ENCODE measurements at places on chromosomes 1 and 21.

- no peak for DNase-seq
Observed at GRCh38 chr1:150663321-150663720, 33.6 kb downstream of the GOLPH3L start.

DNA sequence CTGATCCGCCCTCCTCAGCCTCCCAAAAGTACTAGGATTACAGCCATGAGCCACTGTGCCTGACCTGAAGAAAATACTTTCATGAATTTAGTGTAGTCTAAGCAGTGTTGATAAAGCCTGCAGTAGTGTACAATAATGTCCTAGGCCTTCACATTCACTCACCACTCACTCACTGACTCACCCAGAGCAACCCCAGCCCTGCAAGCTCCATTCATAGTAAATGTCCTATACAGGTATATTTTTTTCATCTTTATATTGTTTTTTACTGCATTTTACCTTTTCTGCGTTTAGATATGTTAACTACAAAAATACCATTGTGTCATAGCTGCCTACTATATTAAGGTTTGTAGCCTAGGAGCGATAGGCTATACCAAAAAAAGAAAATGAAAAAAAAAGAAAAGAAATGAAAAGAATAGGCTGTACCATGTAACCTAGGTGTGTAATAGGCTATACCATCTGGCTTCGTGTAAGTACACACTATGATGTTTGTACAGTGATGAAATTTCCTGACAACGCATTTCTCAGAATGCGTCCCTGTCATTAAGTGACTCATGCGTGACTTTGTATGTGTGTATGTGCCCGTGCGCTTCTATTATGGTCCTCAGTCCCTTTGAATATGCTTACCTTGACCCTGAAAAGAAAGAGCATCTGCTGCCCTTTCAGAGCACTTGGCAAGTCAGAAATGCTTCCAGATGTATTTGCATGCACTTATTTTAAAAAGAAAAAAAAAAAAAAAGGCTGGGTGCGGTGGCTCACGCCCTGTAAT, 9.2 kb upstream of the SLAMF8 start:
- DNase-seq, result no peak

- DNase-seq, result no peak
Observed at GRCh38 chr1:220966881-220967611, 87.8 kb downstream of the HLX start.

GRCh38 chr1:189616893-189617292, 860.8 kb downstream of the BRINP3 start:
- no peak for DNase-seq

DNA sequence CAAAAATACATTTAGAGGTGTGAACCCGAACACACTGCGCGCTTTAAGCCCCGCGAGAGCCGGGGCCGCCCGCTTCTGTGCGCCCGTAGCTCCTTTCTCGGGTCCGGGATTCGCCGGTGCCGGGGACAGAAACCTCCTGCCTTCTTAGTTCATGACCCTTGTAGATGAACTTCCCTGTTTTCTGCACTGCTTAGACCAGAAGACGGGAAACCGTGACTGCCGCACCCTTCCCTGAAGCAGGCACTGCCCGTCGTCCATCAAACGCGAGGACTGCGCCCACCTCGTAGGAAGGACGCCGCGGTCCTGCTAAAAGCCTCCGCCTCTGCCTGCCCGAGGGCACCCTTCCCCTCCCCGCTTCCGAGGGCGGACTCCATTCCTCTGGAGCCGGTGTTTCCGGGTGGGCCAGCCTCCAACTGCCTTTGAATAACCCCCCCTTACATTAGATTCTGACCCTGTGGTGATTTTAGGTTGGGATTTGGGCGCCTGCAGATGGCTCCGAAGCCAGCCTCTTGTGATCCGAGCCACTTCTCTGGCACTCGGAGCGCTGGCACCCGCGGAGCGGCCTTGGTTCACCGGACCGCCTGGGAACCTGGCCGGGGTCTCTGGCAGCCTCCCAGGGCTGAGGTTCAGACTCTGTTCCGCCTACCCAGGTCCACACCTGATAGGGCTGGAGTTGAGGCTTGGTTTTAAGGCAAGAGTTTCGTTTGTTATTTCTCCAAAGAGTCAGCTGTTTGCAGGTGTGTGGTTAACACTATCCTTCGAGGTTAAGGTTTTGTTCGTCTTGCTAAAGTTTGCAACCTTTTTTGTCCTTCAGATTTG, 1.2 kb upstream of the PTTG1IP start:
- no peak for DNase-seq

DNA sequence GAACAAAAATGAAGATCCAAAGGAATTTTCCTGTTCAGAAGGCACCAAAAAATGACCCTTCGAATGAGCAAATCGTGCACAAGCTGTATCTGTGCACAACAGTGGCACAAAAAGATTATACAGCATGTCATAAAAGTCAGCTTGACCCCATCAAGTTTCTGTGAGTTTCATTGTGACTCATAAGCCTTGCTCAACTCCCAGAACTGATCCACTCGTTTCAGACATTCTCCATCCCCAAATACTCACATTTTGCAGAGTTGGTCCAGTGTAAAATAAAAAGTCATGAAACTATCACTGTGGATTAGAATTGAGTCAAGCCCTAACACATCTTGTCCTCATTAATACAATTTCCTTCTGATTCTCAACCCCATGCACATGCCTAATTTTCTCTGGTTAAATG, 174.7 kb upstream of the PKN2 start:
- no peak for DNase-seq

GRCh38 chr1:153465811-153466636, 5.6 kb upstream of the S100A7 start:
- no peak for DNase-seq
